ENCODE measurements at places on chromosomes 6 and 20.

DNA sequence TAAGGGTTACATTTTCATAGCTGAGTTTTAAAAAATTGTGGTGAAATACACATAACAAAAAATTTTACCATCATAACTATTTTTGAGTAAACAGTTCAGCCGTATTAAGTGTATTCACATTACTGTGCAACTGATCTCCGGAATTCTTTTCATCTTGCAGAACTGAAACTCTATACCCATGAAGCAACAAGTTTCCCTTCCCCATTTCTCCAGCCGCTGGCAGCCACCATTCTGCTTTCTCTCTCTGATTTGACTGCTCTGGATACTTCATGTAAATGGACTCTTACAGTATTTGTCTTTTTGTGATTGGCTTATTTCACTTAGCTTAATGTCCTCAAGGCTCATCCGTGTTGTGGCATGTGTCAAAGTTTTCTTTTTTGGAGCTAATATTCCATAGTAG is 341.6 kb downstream of the QKI start:
- no peak for DNase-seq

GRCh38 chr6:138590796-138591709 is 91.8 kb upstream of the NHSL1 start:
- DNase-seq = peak; percentile 49

- peak; percentile 12 for DNase-seq
Measured at GRCh38 chr6:169222126-169222525, 31.5 kb downstream of the THBS2 start.

- DNase-seq = no peak
Measured at GRCh38 chr20:57389695-57390603, 1.2 kb upstream of the RBM38 start.

- no peak for DNase-seq
Measured at GRCh38 chr20:39359981-39360620, 398.0 kb downstream of the DHX35 start.

DNA sequence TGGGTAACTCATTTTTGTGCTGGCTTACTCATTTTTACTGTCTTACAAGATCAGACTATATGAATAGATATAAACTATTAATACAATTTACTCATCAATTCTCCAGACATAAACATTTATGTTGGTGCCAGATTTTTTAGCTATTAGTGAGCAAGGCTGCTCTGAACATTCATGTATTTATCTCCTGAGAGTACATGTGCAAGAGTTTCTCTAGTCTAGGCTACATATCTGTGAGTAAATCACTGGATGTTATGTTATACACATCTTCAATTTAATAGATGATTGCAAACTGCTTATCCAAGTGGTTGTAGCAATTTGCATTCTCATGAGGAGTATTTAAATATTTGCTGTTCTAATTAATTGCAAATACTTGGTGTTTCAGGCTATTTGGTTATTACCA is 687.1 kb downstream of the PTPRT start:
- DNase-seq = no peak

GRCh38 chr20:24895431-24895830 is 53.6 kb upstream of the CST7 start:
- no peak for DNase-seq

GRCh38 chr6:20835315-20836010 is 301.2 kb downstream of the CDKAL1 start:
- no peak for DNase-seq

DNA sequence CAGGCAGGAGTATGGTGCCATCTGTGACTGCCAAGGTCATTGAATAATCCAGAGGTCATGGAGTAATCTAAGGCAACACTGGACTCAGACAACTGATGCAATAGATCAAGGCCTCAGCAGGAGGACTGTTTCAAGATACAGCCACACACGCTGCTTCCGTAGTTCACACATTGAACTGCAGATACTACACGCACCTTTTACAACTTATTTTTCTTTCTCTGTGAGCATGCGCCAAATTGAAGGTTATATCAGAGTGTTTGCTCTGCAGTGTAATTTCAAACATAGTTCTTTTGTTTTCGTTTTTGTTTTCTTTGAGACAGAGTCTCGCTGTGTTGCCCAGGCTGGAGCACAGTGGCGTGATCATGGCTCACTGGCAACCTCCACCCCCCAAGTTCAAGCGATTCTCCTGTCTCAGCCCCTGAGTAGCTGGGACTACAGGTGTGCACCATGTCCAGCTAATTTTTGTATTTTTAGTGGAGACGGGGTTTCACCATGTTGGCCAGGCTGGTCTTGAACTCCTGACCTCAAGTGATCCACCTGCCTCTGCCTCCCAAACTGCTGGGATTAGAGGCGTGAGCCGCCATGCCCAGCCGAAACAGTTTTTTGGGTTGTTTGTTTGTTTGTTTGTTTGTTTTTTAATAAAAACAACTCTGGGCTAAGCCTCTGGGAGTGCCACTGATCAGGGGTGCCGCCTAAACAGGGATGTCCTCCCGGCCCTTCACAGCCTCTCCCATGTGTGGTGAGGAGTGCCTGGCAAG is 96.6 kb upstream of the NAA20 start:
- DNase-seq = no peak

GRCh38 chr6:25138233-25138933 is 140.8 kb upstream of the CARMIL1 start:
- DNase-seq = peak; percentile 86

GRCh38 chr20:33466303-33466646 is 22.7 kb upstream of the SNTA1 start:
- no peak for DNase-seq

GRCh38 chr20:4883546-4883945 is 117.8 kb downstream of the SLC23A2 start:
- DNase-seq = no peak

Data from lower leg skin (tissue), 4 donors.